ENCODE measurements at places on chromosomes 5 and 9.

DNA sequence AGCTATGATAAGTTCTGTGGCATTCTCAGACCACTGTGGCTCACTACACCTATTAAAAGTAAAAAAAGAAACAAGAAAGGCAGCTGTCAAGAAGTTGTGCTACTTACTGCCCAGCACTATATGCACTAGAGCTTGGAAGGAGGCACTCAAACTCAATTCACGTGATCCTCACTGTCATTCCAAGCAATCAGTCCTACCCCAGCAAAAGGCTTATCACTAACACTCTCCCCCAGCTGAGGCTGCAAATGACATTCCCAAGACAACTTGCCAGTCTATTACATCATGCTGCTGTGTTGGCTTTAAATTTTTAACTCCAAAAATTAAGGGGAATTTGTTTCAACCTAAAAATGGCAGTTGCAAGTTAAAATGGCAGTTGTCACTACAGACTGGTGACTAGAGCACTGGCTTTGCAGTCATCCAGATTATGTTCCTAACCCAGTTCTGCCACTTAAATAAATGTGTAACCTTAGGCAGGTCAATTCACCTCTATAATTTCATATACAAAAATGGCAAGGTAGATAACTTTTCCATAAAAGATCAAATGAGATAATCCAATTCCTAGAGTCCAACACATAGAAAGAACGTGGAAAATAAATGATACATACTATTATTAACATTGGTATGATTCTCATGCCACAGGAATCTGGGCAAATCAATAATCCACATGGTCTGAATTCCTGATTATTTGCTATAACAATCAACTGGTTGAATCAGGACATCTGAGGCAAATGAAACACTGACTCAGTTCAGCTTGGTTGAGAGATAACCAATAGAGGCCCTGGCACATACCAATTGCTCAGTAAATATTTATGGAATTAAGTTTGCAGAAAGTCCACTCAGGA lies 52.4 kb downstream of the FBXW11 start:
- no peak for DNase-seq

DNA sequence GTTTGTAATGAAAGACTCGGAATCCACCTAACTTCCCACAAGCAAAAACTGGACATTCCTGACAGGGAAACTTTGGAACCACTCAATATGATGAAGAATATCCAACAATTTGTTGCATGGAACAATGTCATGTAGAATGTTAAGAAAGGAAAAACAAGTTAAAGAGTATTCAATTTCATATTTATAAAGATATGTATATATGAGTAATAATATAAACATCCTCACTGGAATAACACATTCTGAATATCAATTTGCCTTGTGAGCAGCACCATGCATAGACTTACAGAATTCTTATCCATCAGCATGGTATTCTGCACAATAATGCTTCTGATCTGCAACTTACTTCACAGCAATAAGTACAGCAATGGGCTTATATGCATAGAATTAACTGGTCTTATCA lies 650.3 kb downstream of the SEMA5A start:
- DNase-seq: no peak

GRCh38 chr5:146079695-146080373 lies 25.5 kb downstream of the PLAC8L1 start:
- no peak for DNase-seq

DNA sequence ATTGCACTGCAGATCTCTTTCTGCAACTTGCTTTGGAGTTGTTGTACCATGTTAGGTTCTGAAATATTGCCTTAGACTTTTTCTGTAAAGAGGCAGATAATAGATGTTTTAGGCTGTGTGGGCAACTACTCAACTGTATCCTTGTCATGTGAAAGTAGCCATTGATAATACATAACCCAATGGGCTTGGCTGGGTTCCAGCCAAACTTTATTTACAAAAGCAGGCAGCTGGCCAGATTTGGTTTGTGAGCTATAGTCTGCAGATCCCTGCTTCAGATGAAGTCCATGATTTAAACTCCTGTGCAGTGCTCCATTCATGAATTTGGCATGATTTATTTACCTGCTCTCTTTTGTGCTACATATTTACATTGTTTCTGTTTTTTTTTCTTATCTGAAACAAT lies 300.4 kb downstream of the IRX2 start:
- DNase-seq: no peak

GRCh38 chr9:94056442-94056974 lies 27.8 kb upstream of the PTPDC1 start:
- DNase-seq: no peak

DNA sequence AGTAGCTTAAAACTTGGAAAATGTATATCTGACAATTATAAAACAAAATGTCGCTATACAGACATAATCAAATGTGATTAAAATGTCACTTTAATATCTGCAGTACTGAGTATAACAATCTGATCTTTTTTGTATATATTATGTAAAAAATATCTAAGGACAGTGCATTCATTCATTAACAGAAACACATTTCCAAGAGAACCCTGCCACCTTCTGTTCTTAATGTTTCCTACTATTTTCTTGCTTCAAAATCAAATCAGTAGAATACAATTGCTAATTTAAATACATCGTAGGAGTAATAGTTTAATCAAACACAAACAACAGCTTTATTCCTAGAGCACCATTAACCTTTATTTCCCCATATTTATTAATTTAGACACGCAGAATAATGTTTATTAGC lies 142.6 kb upstream of the ST8SIA4 start:
- DNase-seq: no peak

- DNase-seq: no peak
These were observed 85.9 kb downstream of the NTRK2 start for GRCh38 chr9:84755380-84755779.

- DNase-seq: peak; percentile 94
These were observed at the start of gene ZBTB34 for GRCh38 chr9:126860077-126860756. TSS of gene ZBTB34 (plus strand) at chr9:126860639. CDS start at chr9:126879400, 18,761 bp downstream.

GRCh38 chr9:86771941-86772634 lies 175.2 kb downstream of the GAS1 start:
- no peak for DNase-seq

- DNase-seq: no peak
These were observed 139.4 kb upstream of the IL12B start for GRCh38 chr5:159469496-159470372.

- DNase-seq: no peak
These were observed 10.4 kb downstream of the CCL28 start for GRCh38 chr5:43401827-43402226.

Measured in retina (tissue), 1 donor.